Bronchial epithelial cell (primary cell): ENCODE measurements at places on chromosomes 7 and 10.

GRCh38 chr7:139860090-139860775 is 31.2 kb downstream of the TBXAS1 start:
- DNase-seq = no peak

GRCh38 chr10:90136731-90137316 is 435.4 kb downstream of the KIF20B start:
- DNase-seq = peak; percentile 12

GRCh38 chr7:7668706-7669105 is 28.2 kb downstream of the UMAD1 start:
- no peak for DNase-seq

DNA sequence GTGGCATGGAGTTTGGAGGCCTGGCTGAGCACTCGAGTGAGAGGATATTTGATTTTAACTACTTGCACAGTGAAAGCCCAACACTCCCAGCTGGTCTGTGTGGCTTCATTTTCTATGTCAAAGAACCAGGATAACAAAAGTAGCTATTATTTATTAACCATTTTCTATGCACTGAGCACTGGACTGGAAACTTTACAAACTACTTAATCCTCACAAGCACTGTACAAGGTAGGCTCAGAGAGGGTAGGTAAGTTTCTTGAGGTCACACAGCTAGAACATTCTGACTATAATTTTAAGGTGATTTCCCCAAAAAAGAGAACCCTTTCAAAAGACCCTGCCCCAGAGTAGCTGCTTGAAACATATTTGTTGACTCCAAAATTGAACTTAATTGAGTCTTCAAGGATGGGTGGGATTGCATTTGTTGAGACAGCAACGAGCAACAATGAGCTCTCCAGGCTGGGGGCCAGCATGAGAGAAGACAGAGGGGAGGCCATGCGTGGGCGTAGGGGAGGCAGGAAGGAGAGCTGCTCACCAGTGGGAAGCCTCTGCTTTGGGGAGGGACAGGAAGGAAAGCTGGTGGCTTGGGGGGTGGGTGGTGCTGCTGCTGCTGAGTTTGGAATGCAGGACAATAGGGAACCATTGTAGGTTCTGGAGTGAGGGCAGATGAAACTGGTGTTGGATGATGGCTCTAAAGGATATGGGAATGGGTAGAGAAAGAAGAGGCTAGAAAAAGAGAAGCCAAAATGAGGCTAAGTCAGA is 31.5 kb downstream of the FAM241B start:
- DNase-seq = no peak

DNA sequence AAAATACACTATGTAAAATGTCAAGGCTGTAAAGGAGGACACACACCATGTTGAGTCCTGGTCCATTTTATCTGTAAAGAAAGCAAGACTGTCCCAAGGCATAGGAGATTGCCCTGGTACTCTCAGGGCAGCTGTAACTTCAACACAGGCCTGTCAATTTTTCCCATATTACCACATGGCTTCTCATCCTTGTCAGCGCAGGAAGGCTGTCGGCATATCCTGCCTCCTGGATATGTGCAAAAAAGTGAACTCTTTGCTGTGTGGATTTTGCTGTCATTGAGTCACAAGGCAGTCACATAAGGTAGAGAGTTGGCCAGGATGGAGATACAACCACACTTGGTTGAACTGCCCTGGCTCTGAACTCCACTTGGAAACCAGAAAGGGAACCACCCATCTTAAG is 8.7 kb downstream of the DUSP5 start:
- DNase-seq = no peak

DNA sequence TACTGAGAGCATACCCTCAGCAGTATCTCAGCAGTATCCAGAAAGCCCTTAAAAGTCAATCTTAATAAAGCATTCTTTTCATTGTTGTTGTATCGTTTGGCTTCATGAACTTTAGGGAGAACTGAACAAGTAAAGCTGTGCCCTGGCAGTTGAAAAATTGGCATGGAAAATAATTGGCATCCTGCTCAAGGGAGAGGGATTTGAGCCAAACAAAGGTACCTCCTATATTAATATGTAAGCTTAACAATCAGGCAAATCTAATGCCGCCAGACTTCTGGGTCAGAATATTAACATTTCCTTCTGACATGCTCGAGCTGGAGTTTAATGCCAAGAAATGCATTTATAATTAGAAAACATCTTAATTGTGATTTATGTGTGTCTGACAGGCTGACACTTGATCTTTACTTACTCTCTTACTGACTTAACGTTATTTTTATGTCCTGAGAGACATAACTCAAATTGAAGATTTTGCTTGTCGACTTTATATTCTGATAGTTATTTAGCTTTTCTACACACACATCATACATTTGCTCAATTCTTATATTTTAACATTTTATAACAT is 42.1 kb upstream of the PCDH15 start:
- no peak for DNase-seq

GRCh38 chr10:86698207-86698940 is 30.1 kb downstream of the LDB3 start:
- no peak for DNase-seq

- no peak for DNase-seq
Measured at GRCh38 chr10:89679986-89680385, 21.4 kb upstream of the KIF20B start.

- no peak for DNase-seq
Measured at GRCh38 chr10:49187950-49188761, at the start of gene TMEM273. TSS of gene TMEM273 (minus strand) at chr10:49188391. CDS start at chr10:49188336, 55 bp downstream.

DNA sequence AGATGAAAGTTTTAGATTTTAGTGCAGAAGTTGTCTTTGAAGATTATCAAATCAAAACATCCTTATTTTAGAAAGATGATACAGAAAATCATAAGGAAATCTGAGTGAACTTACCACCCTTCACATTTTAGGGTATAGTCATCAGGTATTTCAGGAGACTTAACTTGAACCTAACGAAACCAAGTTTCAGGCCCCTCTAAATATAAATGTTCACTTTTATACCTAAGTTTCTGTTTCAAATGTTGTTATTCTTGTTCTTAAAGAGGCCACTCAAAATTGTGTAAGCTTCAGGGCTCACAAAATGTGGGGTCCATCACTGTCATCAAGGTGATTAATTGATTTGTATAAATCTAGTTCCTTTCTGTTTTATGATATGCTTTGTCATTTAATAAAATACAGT is 216.2 kb downstream of the KIAA1217 start:
- no peak for DNase-seq

DNA sequence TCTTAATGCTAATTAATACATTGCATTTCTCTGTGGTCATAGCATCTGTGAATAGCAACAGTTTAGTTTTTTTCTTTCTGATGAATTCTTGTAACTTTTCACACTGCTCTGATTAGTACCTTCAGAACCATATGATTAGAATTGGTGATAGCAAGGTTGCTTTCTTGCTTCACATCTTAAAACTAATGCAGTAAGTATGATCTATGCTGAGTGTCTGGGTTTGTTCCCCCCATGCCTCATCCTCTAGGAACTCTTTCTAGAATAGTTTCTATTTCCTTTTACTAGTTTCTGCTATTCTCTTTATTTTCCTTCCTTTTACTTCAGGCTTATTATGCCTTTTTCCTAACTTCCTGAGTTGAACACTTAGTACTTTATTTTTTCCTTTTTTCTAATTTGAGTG is 32.4 kb downstream of the TES start:
- DNase-seq = no peak

DNA sequence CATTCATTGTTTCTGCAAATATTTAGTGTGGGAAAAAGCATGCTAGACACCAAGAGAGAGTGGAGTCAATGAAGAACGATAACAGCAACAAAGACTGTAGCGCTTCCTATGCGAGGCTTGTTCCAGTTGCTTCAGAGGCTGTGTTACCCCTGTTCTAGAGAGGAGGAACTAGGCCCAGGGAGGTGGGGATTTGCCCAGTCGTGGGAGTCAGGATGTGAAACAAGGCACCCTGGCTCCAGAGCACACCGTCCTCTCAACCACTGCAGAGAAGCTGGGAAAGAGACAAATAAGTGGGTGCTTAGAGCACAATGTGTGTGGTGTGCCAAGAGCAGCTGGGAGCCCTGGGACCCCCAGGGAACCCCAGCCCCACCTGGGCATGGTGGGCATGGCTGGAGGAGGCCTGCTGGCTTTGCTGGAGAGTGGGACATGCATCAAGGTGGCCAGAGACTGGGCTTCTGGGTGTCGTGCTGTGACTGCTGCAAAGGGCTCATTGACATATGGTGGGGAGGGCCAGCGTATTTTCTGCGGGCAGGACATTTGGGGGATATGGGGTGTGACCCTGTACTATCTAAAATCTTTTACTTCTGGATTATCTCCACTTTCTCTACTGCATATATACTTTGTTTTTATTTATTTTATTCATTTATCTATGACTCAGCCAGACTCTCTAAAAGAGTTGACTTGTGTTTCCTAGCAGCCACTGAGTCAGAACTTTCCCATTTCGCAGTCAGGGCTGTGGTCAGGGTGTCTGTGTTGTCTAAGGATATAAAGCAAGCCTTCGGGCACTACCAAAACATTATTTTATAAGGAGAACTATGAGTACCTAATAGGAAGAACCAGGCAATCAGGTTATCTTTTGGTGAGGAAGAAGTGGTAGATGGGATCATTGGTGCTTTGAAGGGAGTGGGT is 95.4 kb downstream of the TCF7L2 start:
- peak; percentile 96 for DNase-seq

- DNase-seq = peak; percentile 29
Measured at GRCh38 chr10:11298116-11298515, 280.4 kb downstream of the CELF2 start.
